Nucleus accumbens (tissue), 56 donors: ENCODE measurements at places on chromosomes 7 and 10.

DNA sequence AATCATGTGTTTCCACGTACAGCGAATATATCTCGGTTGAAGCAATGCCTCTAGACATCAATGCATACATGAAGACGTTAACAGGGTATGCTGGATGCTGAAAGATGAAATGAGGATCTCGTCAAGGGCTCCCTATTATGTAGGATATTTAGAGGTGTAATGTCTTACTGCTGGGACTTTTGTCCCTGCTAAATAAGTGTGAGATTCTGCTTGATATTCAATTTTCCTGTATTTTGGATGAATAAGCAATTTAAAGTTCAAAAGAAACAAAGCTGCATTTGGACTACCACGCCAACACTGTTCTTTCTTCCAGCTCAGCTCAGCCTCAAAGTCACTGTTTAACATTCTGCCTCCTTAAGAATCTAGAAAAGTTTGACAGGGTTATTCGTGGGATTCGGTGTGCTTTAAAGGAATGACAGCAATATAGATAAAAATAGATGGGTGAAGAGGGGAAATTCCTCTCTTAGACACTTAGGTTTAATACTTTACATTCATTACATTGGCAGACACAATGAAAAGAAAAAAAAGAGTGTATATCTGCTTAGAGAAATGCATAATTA lies 110.1 kb upstream of the RHEB start:
- DNase-seq: no peak

GRCh38 chr7:64314566-64314965 lies 805 bp downstream of the ZNF736 start:
- DNase-seq: no peak

DNA sequence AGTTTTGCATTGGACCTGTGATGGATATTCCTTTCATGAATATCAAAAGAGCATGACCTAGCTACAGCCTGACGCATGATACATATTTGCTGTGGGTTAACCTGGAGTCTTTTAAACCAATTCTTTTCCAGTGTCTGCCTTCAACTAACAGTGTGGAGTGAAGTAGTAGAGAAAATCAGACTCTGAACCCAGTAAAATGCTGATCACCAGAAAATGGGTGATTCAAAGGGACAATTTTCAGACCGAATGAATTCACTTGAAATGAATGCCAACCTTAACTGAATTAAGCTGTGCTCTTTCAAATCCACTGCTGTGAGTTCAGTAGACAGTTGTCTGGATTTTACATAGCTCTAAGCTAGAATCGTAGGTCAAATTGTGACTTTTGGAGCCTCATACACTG lies 123.0 kb downstream of the CDK14 start:
- DNase-seq: no peak

GRCh38 chr7:128954830-128955802 lies 17.4 kb downstream of the IRF5 start:
- DNase-seq: no peak

DNA sequence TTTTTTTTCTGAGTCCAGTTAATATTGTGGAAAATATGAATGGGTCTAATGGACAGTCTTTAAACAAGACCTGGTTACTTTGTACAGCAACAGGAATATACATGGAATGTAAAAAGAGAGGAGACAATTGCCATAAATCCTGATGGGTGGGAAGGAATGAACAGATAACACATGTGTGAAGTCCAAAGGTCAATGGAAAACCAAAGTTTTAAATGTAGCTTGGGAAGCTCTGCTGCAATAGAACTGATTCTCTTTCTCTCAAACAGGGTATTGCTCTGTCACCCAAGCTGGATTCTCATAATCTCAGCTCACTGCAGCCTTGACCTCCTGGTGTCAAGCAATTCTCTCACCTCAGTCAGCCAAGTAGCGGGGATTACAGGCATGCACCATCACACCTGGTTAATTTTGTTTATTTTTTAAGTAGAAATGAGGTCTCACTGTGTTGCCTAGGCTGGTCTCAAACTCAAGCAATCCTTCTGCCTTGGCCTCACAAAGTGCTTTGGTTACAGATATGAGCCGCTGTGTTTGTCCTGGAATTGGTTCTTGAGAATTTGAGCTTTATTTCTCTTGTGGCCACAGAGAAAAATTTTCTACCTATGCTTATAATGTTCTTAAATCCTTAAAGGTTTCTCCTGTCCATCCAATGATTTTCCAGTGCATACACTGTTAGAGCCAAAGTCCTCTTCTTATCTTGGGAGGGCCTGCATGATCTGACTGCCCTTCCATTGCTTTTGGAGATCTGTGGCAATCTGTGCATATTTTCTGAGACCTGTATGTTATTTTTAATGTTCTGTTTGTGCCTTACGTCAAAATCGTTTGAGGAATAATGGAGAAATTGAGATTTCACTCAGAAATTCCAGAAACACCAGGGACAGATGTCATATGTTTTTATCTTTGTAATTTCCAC lies 30.7 kb upstream of the ZNF92 start:
- no peak for DNase-seq

GRCh38 chr7:50147951-50148808 lies 55.1 kb upstream of the ZPBP start:
- no peak for DNase-seq

GRCh38 chr7:157548691-157549303 lies 212.0 kb downstream of the DNAJB6 start:
- DNase-seq: no peak

- DNase-seq: no peak
Measured at GRCh38 chr7:7375538-7375937, 160.1 kb downstream of the COL28A1 start.

GRCh38 chr10:30758338-30758737 lies 128.8 kb upstream of the LYZL2 start:
- no peak for DNase-seq
